Activated CD4-positive, alpha-beta T cell treated with anti-CD3 and anti-CD28 coated beads for 1 hour (primary cell): ENCODE measurements at places on chromosomes 2 and 18.

GRCh38 chr2:71995067-71995665, 152.5 kb downstream of the CYP26B1 start:
- DNase-seq, result no peak

DNA sequence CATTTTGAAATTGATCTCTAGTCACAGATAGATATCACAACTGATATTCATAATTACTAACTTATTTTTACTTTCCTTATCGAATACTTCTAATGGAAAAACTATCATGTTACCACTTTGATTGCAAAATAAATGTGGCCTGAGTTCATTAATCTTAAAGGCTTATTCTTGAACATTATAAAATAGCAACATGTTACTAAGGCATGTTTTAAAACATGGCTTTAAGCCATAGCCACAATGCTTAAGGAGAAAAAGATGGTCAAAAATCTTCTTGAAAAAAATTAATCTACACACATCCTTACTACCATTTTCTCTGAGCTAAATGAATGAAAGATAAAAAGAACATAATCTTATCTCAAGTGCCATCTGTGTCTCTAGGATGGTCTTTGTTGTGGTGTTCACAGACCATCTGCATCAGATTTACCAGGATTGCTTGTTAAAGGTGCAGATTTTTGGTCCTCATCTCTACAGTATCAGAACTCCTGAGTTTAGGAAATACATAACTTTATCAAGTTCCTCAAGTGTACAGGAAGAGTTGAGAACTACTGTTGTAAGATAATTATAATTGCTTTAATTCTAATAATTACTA, 15.3 kb downstream of the MTX2 start:
- DNase-seq, result no peak

GRCh38 chr2:151670846-151671597, 63.3 kb downstream of the NEB start:
- DNase-seq, result no peak

- no peak for DNase-seq
Measured at GRCh38 chr18:58101291-58101794, 57.3 kb downstream of the NEDD4L start.

- DNase-seq, result no peak
Measured at GRCh38 chr2:190664240-190664639, 15.4 kb downstream of the NAB1 start.

DNA sequence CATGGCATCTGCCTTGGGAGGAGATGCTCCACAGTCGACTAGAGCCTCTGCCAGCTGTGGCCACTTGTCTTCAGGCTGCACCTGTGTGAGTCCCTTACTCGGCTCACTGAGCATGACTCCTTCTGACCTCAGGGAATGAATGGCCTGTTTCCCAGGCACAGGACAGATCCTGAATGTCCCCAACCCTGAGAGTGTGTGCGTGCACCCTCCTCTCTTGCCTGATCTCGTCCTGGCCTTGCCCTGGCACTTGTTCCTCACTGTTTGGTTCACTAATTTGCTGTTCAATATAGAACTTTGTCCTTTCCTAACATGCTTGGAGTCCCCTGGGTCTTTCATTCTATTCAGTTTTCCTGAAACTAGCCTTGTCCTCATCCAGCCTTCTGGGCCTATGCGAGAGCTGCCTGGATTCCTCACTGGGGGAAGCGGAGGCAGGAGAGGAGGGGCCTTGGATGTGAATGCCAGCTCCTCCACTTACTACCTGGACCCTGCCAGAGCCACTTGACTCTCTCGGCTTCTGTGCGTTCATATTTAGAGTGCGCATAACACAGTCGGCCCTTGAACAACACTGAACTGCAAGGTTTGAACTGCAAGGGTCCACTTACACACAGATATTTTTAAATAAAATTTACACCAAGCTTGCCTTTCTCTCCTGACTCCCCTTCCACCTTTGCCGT, 184.8 kb downstream of the ACKR3 start:
- DNase-seq, result no peak

- DNase-seq, result no peak
Measured at GRCh38 chr2:37645362-37645761, 26.1 kb downstream of the CDC42EP3 start.

DNA sequence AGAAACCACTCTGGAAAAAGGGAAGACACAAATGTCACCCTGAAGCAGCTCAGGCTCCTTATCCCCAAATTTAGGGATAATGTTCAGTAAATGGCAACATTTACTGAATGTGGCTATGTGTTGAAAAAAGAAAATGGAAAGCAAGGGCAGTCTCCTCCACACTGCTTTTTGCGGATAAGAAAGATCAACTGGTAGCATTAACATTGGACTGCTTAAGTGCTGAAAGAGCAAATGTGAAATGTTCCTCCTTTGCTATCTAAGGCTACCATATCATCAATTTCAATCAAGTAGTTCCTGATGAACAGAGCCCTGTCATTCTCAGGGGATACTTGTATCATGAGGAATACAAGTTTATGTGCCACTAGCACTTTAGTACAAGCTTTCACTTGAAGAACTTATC, 12.5 kb downstream of the FBXO11 start:
- DNase-seq, result no peak

- DNase-seq, result no peak
Measured at GRCh38 chr2:39867268-39867667, 88.2 kb upstream of the THUMPD2 start.

GRCh38 chr2:42073739-42074503, 26.1 kb downstream of the PKDCC start:
- DNase-seq, result no peak

DNA sequence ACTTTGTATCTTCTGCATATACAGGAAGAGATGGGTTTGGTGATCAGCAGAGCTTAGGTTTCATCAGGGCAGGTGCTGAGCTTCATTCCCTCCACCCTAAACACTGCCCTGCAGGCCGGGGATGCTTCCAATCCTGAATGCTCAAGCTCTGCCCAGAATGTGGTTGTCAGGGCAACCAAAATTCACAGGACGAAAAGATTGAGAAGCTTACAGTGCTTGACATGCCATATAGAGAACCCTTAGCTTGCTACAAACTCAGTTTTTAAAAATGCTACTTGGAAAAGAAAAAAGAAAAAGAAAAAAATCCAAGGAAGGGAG, 65.6 kb downstream of the SH3RF3 start:
- DNase-seq, result no peak

DNA sequence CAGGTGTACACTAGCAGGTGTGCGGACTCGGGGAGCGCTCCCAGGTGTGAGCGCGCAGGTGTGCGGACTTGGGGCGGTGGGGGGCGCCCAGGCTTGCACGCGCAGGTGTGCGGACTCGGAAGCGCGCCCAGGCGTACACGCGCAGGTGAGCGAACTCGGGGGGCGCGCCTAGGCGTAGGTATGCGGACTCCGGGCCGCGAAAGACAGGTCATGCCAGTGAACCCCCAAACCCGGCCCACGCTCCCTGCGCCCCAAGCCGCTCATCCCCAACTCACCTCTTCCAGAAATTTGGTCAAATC, 342 bp downstream of the CYB5A start:
- DNase-seq, result no peak

DNA sequence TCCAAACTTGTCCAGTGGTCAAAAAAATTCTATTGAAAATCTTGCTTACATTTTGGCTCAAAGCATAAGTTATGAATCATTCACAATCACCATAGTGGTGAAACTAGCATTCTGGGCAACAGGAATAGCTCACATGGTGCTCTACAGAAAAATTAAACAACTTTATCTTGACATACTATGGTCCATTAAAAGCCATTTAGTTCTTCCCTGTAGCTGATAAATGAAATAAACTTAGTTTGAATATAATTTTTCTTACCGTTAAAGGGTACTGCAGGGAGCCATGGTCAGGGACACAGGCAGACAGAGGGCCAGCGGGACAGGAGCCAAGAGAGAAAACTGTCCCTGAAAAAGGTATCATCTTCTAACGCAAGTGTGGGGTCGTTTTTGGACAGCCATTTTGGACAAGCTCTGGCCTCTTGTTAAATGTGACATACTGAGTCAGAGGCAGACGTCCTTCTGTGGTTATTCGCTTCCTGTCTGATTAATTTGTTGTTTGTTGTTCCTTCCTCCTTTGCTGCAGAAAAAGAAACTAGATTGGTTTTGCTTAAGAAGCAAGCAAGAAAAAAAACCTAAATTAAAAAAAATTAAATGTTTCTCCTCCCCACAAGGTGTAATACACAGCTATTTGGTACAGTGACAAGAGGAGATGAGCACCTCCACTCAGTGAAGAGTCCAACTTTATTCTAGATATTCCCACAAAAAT, at the start of gene WIPF1:
TSS of gene WIPF1 (minus strand) at position 460 of the 703 bp plus-strand sequence. CDS start 12,231 bp downstream, outside the sequence.
- no peak for DNase-seq

GRCh38 chr18:67577386-67577785, 60.9 kb upstream of the DSEL start:
- DNase-seq, result no peak

- no peak for DNase-seq
Measured at GRCh38 chr2:240954436-240955305, 43.7 kb upstream of the SNED1 start.

DNA sequence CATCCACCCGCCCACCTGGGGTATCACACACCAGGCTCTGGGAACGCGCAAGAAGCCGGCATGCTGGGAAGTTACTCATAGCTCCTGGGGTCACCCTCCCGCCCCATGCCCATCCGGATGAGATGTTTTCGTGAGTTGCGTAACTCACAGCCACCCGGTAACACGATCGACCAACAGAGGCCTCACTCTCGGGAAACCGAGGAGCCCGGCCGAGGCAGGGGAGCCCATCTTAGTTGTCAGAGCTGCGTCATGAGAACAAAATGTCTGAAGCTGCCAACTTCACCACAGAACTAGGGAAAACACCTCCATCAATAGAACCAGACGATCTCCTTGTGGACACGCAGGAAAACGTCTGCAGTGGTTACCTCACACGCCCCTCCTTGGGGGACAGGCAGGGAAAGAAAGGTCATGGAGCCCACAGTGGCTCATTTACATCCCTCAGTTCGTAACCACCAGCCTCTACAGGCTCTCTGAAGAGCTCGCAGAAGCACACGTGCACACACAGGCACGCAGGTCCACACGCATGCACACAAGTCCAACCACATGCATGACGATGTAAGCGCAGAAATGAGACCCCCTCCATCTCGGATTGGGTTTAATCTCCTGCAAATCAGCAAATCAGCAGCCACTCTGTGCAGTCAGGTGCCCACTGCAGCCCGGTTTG, 26.2 kb downstream of the ADI1 start:
- no peak for DNase-seq
